ENCODE measurements at places on chromosomes 3 and 15. TPM values are rescaled to one million over a fixed set of nuclear protein-coding genes. Genes with fewer than 3 reads are reported as not detected.

DNASE1L3 gene
- 1.9 TPM for total RNA-seq

SELENOT gene
- 59.9 TPM for total RNA-seq

DPPA2 gene
- total RNA-seq, result not detected

KLF15 gene
- 1.7 TPM for total RNA-seq

CILP gene
- 70.3 TPM for total RNA-seq

TNFAIP8L3 gene
- total RNA-seq, result 6.3 TPM
